ENCODE measurements at places on chromosomes 3 and 15. TPM values are rescaled to one million over a fixed set of nuclear protein-coding genes. Genes with fewer than 3 reads are reported as not detected.

DNA sequence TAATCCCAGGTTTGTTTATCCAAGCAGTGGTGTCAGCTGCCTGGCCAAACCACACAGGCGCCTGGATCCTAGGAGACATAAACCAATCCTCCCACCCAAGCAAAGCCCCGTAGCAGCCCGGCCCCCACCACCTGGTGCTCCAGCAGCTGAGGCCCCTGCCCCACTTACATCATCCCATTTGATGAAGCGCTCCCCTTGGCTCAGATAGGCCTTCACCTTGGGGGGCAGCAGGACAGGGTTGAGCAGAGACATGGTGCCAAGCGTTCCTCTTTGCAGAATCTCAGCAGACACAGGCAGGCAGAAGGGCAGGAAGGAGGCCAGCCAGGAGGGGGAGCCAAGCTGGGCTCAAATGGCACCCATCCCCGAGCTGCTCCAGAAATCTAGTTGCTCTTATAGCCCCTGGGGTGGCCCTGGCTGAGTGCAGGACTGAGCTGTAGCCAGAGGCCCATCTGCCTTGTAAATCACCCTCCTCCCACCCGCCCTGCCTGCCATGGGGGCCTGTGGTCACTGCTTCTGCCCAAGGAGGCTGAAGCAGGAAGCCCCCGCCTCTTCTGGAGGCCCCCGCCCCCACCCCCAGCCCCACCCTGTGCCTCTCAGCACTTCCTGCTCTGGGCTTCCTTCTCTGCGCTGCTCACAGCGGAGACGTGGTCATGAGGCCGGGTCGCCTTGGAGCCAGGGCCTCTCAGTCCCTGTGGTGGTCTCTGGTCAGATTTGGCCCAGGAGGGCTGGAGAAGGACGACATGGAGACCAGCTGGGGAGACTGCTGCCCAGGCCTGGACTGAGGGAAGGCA, at the start of gene PLCB2:
TSS of gene PLCB2 (minus strand) at position 515 of the 791 bp plus-strand sequence. CDS start at position 252, 263 bp downstream.
- peak within 1 kb of the TSS; percentile 99 for H3K4me3 ChIP-seq
- DNase-seq: peak; percentile 70
- H3K36me3 ChIP-seq: peaks cover under 1% of the 10 kb centered on the region
- peaks cover 22% of the 10 kb centered on the region for H3K4me1 ChIP-seq
- no peaks in the 10 kb centered on the region for H3K27me3 ChIP-seq

GRCh38 chr15:75153087-75153486, 48.6 kb upstream of the C15orf39 start:
- H3K27me3 ChIP-seq: no peaks in the 10 kb centered on the region
- H3K27ac ChIP-seq: no peak overlapping the region
- no peaks in the 10 kb centered on the region for H3K4me1 ChIP-seq

The RCN2 gene
- 28.5 TPM for total RNA-seq

The HCLS1 gene
- total RNA-seq: 311 TPM

The AQR gene
- total RNA-seq: 39.7 TPM

The GOLGA6L7 gene
- not detected for total RNA-seq

The MED12L gene
- 4.9 TPM for total RNA-seq

The FOXB1 gene
- 0.27 TPM for total RNA-seq

GRCh38 chr15:79943820-79944219, 27.2 kb downstream of the BCL2A1 start:
- no peaks in the 10 kb centered on the region for H3K27me3 ChIP-seq
- H3K4me3 ChIP-seq: no peak overlapping the region
- no peak overlapping the region for H3K27ac ChIP-seq
- no peaks in the 10 kb centered on the region for H3K36me3 ChIP-seq
- no peaks in the 10 kb centered on the region for H3K4me1 ChIP-seq

The CCR3 gene
- 7.4 TPM for total RNA-seq

DNA sequence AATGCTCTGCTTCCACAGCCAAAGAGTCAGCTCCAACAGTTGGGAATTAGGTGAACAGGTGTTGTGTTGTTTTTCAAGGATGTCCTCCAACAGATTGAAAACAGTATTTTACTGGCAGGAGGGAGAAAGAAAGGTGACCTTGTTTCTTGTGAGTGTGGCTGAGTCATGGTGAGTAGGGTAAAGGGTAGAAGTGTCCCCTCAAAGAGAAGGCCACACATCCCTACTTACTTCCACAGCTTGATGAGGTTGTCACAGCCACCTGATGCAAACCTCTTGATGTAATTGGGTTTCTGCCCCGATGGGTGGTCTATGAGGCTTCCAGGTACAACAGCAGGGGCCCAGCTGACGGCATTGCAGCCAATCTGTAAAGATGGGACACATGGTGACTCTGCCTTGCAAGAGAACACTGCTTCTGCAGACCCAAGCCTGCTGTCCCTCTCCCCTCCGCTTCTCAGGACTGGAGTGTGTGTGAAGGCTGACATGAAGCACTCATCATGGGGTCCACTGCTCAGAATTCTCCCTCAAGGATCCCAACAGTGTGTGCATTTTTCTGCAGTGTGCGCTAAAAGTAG, 12.7 kb upstream of the GHRL start:
- H3K36me3 ChIP-seq: peaks cover 17% of the 10 kb centered on the region
- H3K4me3 ChIP-seq: no peak overlapping the region
- no peaks in the 10 kb centered on the region for H3K27me3 ChIP-seq
- no peak overlapping the region for H3K27ac ChIP-seq
- no peaks in the 10 kb centered on the region for H3K4me1 ChIP-seq

- H3K4me1 ChIP-seq: no peaks in the 10 kb centered on the region
- H3K27me3 ChIP-seq: no peaks in the 10 kb centered on the region
- no peak for DNase-seq
- H3K36me3 ChIP-seq: no peaks in the 10 kb centered on the region
- H3K27ac ChIP-seq: no peak overlapping the region
Observed at GRCh38 chr15:75718328-75718727, 5.7 kb upstream of the CSPG4 start.

The C3orf22 gene
- total RNA-seq: not detected

DNA sequence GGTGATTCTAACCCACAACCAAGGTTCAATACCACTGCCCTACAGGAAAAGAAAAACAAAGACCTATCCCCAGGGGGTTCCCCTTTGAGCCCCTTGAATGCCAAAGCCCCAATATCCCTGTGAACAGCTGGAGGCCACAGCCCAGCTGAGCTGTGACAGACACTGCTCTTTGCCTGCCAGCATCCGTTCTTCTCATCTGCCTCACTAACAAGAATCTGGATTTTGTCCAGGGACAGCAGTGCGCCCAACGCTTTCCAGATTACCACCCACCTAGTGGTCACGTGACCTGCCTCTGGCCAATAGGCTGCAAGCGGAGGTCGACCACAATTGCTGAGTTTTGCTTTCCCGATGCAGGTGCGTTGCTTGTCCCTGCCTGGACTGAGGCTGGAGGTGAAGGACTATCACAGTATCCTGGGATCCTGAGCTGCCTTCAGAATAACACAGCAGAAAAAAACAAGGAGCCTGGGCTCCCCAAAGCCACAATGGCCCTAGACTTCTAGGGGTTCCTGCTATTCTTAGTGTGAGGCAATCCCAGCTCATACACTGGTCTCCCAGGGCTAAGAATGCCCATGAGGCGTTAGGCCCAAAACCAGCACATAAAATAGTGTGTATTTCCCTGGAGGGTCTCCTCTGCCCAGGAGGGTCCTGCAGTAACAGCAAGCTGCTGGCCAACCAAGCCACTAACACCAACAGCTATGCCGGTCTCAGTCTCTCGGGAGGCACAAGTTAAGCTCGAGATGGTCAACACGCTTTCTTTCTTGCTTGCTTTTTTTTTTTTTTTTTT, 13.8 kb downstream of the BDH1 start:
- no peak for DNase-seq
- no peaks in the 10 kb centered on the region for H3K4me1 ChIP-seq

All from naive thymus-derived CD4-positive, alpha-beta T cell (primary cell).